ENCODE measurements at places on chromosomes 4 and X.

GRCh38 chr4:10500776-10501175 lies 43.5 kb upstream of the ZNF518B start:
- no peak for DNase-seq

DNA sequence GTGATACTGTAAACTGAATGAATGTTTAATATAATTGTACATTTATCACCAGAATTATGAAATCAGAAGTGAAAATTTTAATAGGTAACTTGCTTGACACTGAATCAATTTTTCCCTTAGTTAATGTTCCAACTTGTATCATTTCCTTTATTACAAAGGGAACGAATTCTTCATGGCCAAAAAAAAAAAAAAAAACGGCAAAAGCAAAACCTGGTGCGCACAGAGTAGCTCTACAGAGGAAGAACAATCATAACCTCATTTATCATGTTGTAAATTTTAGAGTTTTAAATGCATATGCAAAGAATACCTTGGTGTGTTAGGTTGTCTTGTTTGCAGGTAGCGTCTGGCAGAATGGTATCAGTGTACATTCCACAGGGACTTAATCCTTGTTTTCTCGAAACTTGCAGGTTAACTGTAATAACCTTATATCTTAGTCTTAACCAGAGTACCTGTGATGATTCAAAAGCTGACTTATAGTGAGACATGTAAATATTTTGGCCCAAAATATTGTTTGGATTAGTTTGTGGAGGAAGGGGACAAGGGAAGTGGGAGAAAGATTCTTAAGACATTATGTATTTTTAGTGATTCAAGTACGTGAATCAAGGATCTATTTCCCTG lies 70.0 kb downstream of the NPNT start:
- no peak for DNase-seq

- DNase-seq: peak; percentile 15
Measured at GRCh38 chrX:15816886-15817285, 26.6 kb downstream of the ZRSR2 start.

DNA sequence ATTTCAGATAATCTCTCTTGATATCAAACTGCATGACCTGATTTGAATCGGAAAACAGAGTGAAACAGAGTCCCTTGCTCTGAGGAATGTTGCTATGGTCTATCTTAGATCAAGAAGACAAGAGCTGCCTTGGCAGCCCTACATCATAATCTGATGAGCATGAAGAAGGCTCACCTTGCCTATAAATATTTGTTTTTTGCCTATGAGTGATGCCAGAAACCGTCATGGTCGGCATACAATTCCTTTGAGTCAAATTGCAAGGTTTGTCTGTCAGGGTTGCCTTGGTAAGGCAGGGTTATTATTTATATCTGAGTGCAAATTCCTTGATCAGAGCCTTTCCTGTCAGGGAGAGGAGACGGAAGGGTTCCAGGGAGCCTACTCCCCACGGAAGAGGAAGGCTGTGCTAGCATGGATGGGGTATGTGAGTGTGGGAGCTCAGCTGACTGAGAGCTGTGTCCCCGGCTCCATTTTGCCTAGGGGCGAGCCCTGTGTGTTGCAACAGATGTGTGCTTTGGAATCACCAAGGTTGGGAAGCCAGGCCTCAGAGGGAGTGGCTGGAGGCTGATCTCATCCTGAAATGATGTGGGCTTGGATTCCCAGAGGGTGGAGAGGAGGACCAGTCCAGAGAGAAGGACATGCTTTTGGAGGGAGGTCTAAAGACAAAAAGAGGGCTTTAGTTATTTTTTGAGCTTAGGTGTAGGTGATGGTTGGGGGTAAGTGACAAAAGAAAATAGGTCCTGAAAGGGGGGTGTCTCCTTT lies 43.6 kb downstream of the RTL9 start:
- DNase-seq: no peak

- no peak for DNase-seq
Measured at GRCh38 chr4:128573781-128574508, 235.6 kb upstream of the JADE1 start.

GRCh38 chrX:84501798-84502628 lies at the start of gene HDX:
Gene HDX, minus strand, starts transcription at chrX:84502453. Its CDS starts 27,056 bp downstream, at chrX:84475397.
- DNase-seq: peak; percentile 48

DNA sequence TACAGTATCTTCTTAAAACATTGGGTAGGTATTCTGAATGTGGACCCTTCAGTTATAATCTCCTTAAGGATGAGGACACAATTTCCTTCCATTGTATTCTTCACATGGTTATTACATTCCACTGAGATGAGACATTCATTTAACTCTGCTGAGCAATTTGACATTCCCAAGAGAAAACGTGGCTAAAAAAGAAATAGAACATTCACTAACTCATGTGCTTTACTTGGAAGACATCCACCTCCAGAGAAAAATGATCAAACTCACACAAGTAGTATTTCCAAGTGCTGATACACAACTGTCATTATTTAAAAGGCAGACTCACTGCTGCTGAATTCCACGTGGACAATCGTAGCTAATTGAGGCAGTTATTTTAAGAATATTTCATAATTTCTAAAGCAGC lies 227.9 kb upstream of the ANKRD50 start:
- no peak for DNase-seq

- DNase-seq: no peak
Measured at GRCh38 chr4:130071746-130072145, 975.8 kb downstream of the C4orf33 start.

DNA sequence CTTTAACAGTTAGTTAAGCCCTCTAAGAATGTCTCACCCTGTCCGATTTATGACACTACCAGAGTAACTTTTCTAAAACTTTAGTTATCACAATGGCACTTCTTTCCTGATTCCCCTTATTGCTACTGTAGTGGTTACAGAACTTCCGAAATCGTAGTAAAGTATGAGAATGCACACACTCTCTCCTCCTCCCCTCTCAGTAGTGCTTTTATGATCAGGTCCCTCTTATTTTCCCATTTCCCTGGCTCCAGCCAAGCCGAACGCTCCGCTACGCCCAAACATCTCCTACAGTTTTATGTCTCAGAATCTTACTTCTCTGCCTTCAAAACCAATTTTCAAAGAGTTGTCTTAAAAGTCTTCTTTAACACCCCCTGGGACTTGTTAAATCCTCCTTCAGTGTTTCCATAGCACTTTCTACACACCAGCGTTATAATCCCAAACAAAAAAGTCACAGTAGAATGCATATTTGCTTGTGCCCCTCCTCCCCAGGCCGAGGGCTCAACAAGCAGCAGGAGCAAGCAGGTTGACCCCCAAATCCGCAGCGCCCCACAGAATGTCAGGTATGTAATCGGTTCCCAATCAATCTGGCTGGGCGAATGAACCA lies 671 bp downstream of the HPF1 start:
- DNase-seq: no peak

DNA sequence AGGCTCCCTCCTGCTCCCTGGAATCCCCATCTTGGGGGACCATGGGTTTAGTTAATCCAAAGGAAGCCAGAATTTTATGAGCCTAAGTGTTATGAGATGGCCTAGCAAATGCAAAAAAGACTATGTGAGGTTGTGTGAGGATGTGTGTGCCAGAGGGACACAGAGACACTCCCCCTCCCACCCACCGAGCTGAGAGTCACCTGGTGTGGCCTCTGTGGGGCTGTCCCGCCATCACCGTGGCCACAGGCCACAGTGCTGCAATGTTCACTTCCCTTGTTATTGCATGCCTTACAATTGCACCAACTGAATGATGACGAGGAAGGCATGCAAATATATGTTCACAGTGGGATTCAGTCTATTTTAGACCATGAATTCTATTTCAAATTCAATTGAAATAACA lies 601 bp upstream of the FGFBP2 start:
- DNase-seq: no peak

- no peak for DNase-seq
Measured at GRCh38 chrX:136658151-136658550, 10.2 kb downstream of the CD40LG start.

- DNase-seq: no peak
Measured at GRCh38 chrX:93332329-93332728, 341.0 kb downstream of the NAP1L3 start.

- DNase-seq: no peak
Measured at GRCh38 chrX:139766545-139766983, 58.6 kb upstream of the MCF2 start.

GRCh38 chr4:145279122-145279960 lies 99.0 kb upstream of the OTUD4 start:
- DNase-seq: no peak

- DNase-seq: no peak
Measured at GRCh38 chrX:154458116-154458953, at the start of gene PLXNA3. Gene PLXNA3, plus strand, starts transcription at chrX:154458281. Its CDS starts 1,903 bp downstream, at chrX:154460184.

DNA sequence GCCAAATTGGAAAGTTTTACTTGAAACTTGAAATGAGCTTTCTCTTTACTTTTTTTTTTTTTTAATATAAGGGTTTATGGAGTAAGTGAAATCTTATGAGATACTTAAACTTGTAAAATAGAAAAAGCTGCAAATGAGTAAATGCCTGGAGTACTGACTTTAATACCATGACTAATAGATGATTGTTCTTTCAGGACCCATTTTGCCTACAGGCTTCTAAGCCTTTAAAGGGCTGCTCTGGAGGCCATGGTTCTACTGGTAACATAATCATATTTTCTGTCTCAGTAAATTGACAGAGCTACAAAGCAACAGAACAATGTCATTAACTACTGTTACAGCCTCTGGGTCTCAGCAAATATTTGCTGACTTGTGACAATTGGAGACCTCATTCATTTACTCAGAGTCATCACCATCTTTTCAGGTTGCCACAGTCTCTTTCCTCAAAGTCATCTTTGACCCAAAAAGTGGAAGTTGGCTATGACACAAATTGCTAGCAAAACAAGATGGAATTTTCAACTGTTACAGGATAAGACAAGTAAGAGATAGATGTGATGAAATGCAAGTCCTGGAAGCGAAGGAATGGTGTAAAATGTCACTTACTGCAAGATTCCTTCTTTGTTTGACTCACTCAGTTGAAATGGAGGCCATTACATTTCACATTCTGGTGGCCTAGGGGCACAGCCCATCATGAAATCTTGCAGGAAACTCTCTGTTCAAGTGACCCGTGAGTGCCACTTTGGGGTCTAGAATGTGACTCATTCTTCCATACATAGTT lies 132.7 kb downstream of the BTC start:
- no peak for DNase-seq

GRCh38 chr4:6926681-6927478 lies 17.3 kb downstream of the TBC1D14 start:
- DNase-seq: peak; percentile 16

- no peak for DNase-seq
Measured at GRCh38 chr4:149102765-149103164, 660.6 kb upstream of the NR3C2 start.

DNA sequence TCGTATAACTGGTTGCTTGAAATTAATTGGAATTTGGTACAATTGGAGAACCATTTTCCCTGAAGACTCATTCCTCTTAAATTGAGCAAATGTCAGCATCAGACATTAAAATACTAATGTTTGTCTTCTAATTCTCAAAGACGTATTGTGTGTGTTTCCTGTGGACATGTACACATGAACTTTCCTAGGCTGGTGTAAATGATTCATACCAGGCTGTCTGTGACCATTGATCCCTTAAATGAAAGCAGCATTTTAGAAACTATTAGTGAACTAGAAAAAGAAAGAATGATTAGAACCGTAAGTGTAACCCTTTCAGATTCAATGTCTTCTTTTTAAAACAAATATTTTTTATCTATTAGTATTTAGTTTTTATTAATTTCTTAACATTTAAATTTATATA lies 332.9 kb downstream of the PPP3CA start:
- no peak for DNase-seq

DNA sequence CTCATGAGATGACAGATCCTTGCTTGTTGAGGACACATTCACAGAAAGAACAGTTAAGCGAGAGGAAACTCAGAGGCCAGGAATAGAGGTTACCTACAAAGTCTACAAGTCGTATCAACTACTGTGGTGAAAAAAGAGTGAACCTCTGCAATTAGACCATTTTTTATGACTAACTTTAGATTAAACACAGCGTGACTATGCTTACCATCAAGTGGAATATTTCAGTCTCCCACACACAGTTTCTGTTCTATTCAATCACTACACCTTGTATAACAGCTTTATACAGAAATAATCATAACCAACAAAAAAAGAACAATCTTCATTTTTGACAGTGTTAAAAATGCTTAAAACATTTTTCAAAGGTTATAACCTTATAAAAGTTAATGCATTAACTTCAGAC lies 46.6 kb downstream of the ADAMTS3 start:
- DNase-seq: no peak

DNA sequence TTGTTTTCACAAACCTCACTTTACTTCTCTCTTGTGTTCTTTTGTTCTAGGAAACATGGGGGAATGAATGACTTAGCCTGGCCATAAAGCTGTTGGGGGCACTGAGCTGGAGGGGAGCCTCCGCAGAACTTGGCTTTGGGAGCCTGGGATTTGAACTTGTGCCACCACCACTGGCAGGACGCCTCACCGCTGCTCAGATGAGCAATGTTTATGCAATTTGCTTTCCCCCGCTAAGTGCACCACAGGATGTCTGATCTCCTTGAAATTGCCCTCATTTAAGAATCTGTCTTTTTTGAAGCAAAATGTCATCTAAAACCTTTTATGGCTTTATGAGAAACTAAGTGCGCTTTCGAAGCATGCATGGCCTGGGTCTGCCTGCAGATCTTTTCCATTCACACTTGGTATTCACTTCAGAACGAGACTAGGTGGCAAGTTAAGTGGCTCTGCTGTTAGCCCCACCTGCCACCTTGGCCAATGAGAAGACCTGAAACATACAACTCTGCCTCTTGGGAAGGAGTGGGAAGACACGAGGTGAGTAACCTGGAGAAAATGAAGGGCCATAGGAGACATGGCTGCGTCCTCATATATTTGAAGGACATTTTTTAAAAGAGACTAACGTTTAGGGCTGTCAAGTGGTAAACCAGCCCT lies 119.3 kb downstream of the LDB2 start:
- DNase-seq: no peak

DNA sequence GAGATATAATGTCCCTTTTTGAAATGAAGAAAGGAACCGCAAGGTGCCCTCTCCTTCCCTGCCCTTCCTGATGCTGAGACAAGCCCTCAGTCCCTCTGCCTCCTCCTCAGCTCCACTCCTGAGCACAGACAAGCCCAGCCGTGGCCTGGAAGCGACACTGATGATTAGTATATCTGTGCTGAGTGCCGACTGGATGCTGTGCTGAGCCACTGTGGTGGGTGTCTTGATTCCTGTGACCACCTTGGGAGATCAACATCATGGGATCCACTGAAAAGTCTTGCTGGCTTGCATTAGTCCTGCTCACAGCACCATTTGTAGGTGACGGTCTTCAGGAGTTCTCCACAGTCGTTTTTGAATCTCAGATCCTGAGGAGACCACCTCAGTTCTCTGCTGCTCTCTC lies 59.5 kb upstream of the HGFAC start:
- no peak for DNase-seq

DNA sequence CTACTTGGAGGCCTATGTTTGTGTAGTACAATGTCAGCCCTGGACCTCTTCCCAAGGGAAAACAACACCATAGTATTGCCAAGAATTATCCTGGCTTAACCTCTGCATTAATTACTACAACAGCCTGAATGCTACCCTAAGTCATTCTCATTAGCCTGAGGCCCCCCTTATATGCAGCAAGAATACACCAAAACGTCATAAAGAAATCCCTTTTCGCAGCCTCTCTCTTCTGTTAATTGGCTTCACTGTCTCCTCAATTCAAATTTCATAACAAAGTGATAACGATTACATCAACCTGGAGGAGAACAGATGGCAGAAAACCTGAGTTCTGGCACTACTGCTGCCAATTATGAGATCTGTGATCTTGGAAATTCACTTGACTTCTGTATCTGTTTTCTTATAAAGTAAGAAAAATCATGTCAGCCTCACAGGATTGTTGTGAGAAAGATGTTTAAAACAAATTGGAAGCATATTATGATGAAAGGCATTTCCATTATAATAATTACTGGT lies 1663.1 kb downstream of the STIM2 start:
- no peak for DNase-seq

GRCh38 chrX:20988118-20988517 lies 386.1 kb upstream of the CNKSR2 start:
- DNase-seq: no peak

GRCh38 chr4:149765630-149766029 lies 50.0 kb downstream of the IQCM start:
- no peak for DNase-seq
